ENCODE measurements at places on chromosomes 2 and 18.

GRCh38 chr2:44053456-44053855, 57.7 kb upstream of the LRPPRC start:
- DNase-seq = no peak

DNA sequence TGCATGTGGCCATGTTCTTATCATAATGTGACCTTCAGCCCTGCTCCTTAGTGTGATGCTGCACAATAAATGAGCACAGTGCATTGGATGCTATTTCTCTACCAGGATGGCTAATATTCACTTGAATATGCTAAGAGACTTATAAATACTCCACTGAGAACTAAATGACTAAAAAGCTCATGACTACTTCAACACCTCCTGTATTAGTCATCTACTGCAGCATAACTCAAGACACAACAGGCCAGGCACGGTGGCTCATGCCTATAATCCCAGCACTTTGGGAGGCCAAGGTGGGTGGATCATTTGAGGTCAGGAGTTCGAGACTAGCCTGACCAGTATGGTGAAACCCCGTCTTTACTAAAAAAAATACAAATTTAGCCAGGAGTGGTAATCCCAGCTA, 213.4 kb downstream of the RND3 start:
- no peak for DNase-seq

DNA sequence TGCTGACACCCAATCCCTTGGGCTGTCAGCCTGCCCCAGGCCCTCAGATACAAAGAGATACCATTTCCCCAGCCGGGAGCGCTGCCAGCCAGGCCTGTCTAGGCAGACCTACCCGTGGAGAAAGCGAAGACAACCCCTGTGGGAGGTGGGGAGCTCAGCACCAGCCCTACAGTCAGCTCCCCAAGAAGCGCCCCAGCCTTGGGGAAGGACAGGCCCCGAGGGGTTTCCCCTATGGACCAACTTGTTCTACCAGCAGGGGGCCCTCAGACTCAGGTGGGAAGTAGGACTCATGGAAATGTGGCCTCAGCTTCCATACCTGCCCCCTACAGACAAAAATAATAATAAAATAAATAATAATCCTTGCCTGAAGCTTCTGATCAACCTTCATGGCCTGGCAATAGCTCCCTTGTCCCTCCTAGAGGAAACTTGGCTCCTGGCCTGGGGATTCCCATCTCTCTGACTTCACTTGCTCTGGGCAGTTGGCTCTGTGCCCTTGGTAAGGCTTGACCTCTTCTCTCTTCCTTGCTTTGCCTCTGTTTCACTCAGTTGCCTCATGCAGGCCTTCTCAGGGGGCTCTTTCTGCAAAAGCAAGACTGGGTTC, 7.0 kb downstream of the SLC35F6 start:
- DNase-seq = no peak

DNA sequence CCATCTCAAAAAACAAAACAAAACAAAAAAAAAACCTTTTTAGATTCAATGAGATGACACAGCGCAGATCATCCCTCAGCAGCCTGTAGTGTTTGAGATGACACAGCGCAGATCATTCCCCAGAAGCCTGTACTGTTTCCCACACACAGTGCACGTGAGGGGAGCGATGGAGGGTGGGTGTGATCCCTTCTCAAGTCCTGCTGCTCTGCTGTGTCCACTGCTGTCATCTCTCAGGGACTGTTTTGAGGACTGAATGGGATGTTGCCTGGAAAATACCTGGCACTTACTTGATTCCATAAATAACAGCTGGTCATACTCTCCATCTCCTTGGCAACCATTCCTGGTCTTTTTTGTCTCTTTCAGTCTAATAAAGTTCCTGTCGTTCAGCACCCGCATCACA, 25.7 kb downstream of the TGOLN2 start:
- no peak for DNase-seq

DNA sequence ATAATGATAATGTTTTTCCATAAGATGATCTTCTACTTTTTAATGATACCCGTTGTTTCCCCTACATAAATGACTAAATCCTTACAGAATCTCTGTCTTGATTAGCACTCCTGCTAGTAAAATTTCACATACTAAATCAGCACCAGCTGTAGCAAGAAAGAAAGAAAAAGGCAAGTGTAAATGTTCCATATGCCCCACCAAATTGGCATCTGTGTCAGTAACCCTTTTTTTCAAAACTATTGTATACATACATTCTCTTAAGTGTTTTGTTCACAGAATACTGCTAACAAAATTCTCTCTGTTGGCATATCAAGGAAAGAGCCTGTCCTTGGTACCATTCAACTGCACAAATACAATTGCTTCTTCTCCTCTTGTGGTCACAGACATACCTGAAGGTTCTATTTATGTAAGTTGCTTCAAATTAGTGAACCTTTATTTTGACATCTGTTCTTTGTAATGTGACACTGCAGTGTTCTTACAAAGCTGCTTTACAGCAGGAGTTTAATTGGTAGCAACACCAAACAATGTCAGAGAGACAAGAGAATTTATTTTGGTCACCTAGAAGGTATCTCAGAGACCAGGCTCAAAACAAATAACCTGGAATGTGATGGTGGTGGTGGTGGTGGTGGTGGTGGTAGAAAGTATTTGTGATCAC, 641.9 kb downstream of the ZEB2 start:
- no peak for DNase-seq

DNA sequence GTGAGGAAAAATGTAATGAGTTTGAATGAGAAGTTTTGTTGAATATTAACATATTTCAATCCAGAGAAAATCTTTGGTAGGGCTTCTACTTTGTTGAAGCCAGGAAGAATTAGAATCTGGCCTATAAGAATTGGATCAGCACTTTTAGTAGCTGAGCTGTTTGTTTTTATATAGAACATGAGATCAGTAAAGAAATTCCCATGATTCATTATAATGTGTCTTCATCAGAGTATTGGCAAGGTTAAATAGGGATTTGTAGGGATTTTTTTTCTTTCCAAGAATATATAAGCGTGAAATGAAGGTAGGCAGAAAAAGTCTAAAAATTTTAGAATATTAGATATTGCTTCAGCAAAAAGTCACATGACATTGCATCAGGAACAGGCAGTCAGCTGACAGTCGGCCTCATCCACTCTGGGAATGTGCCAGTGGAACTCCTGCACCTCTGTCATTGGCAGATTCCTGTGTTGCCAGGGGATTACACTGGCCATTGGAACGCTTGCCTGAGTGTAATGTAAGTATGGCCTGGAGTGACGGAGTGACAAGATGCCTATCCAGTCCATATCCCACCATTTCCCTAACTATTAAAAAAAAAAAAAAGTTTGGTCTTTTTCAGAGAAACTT, 60.6 kb downstream of the SERTAD2 start:
- no peak for DNase-seq

GRCh38 chr2:190746971-190747761, 98.3 kb downstream of the NAB1 start:
- no peak for DNase-seq

DNA sequence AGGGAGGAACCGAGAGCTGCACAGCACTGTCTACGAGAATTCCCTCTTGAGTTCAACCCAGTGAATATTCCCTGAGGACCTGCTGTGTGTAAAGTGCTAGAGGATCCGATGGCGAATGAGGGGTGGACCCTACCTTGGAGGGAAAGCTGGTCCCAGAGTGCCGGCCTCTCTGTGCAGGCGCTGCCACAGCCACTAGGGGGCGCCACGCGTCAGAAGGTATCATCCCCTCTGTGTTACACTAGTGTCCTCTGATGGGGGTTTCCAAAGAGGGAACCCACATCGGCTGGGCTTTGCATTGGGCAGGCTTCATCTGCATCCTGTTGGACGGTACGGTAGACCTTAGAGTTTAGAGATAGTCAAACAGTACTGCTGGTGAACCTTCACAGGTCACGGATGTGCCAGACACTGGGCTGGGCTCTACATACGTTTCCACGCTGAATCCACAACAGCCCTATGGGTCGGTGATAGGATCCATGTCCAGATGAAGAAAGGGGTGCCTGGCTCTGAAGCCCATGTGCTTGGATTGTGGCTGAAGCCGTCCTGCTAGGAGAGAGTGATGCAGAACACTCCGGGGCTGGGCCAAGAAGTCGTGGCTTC, 39.0 kb downstream of the COA5 start:
- peak; percentile 73 for DNase-seq

- DNase-seq = no peak
Observed at GRCh38 chr2:43049836-43050801, 176.3 kb downstream of the ZFP36L2 start.

- no peak for DNase-seq
Observed at GRCh38 chr18:75304678-75305557, 94.3 kb downstream of the TSHZ1 start.

GRCh38 chr18:79410171-79410641, 14.5 kb downstream of the NFATC1 start:
- no peak for DNase-seq

DNA sequence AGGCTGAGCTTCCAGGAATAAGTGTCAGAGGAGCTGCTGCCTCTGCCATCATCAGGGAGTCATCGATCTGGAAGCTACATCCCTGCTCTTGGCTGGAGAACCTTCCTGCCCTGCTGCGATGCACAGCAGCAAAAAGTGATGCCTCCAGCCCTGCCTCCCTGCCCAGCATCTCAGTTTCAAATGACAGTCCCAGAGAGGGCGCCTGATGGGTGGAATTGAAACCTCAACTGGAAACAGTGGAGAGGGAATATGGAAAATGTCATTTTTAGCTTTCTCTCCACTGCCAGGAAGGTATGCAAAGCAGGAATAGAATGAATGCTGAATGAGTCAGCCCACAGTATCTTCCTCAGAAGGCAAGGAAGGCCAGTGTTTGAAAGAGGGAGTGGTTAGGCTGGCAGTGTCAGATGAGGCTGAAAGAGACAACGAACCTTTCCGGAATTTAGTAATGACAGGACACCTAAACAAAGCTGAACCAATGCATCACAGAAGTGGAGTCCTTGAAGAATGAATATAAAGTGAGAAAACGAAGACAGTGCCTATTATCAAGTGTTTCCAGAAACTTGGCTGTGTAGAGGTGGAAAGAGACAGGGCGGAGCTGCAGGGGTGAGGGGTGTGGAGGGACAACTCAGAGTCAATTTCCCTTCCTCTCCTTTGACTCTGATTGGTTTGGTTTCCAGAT, 153.9 kb upstream of the NDUFV2 start:
- DNase-seq = no peak

DNA sequence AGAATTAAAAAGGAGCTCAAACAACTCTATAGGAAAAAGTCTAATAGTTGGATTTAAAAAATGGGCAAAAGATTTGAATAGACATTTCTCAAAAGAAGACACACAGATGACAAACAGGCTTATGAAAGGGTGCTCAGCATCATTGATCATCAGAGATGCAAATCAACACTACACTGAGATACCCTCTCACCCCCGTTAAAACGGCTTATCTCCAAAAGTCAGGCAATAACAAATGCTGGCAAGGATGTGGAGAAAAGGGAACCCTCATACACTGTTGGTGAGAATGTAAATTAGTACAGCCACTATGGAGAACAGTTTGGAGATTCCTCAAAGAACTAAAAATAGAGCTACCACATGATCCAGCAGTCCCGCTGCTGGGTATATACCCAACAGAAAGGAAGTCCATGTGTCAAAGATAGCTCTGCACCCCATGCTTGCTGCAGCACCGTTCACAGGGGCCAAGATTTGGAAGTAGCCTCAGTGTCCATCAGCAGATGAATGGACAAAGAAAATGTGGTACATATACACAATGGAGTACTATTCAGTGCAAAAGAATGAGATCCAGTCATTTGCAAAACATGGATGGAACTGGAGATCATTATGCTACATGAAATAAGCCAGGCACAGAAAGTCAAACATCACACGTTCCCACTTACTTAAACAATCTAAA, 46.7 kb upstream of the B3GNT7 start:
- no peak for DNase-seq

Measured in D721Med (cell line).